HS-5 (cell line): ENCODE measurements at places on chromosomes 11 and 22.

DNA sequence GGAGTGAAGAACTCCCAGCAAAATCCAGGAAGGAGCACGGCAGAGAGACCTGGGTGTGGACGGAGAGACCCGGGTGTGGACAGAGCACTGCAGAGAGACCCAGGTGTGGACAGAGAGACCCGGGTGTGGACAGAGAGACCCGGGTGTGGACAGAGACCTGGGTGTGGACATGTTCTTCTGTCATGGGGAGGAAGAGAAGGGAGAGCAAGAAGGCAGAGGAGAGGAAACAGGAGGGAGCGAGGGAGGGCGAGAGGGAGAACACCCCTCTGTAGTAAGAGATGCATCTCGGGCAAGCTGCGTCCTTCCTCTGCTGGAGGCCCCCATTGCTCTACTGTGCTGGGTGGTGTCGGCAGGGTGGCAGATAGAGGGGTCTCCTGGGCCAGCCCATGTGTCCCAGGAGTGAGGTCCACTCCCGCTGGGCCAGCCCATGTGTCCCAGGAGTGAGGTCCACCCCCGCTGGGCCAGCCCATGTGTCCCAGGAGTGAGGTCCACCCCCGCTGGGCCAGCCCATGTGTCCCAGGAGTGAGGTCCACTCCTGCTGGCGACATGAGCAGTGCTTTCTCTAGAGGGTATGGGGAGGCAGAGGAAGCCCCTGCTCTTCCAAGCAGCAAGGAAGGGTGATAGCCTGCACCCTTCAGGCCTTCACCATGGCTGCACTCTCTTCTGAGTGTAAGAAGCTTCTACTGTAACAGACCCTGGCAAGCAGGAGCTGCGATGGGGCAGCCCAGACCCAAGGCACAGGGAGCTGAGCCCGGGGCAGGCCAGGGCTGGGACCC, 934.2 kb downstream of the BRD1 start:
- DNase-seq = no peak

DNA sequence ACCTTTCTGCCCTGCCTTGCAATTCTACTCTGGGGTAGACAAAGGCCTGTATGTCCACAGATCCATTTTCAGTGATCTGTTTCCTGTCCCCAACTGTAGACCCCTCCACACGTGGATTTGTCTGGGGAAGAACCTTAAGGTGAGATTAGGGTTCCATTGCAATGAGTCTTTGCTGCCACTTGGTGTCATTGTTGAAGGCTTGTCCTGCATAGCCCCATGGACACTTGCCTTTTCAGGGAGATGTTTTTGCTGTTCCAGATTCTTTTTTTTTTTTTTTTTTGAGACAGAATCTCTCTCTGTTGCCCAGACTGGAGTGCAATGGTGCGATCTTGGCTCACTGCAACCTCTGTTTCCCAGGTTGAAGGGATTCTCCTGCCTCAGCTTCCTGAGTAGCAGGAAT, 21.8 kb downstream of the SERPING1 start:
- no peak for DNase-seq

DNA sequence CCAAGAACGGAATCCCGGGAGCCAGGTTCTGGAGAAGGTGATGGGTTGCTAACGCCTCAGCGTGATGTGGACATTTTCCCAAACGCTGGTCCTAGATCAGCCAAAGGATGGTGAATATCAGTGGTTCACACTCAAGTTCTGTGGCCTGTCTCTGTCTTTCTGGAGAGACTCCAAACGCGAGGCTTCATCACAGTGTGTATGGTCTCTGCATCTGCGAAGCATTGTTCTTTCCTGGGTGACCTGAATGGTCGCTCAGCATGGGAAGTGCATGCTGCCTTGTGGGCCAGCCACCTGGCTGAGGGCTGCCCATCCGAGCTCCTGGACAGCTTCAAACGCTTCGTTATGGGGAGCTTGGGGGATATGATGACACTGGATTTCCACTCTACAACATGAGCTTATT, 810.0 kb downstream of the TBC1D22A start:
- DNase-seq = no peak

DNA sequence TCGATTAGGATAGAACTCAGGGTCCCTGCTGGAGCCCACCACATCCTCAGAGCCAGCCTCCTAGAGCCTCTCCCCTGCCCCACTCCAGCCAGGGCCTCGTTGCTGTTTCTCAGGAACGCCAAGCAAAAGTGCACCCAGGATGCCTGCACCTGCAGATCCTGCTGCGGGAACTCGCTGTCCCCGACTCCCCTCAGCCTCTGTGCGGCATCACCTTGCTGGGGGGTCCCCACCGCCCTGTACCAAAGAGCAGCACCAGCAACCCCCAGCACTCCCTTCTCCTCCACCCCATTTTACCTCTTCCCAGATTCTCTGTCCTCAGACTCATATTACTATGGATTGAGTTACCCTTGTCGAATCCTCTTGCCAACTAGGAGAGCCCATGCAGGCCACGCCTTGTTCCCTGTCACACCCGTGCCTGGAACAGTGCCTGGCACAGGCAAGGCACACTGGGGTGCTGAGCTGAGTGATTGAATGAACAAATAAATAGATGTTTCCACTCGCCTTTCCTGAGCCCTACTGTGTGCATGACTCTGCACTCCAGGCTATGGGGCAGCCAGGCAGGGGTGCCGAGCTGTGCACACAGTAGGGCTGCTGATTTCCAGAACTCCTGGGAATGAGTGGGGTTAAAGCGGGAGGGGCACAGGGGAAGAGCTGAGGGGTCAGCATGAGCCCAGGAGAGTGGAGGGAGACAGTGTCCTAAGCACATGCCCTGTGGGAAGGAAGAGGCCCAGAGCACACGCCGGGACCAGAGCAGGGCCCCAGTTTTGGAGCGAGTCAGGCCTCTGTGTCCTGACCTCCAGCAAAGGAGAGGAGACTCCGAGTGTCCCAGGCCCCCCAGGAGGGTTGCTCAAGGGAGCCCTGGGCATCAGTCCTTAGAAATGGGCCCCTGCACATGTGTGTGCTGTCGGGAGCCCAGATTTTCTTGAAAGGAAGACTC, 44.3 kb downstream of the LINC01488 start:
- no peak for DNase-seq

DNA sequence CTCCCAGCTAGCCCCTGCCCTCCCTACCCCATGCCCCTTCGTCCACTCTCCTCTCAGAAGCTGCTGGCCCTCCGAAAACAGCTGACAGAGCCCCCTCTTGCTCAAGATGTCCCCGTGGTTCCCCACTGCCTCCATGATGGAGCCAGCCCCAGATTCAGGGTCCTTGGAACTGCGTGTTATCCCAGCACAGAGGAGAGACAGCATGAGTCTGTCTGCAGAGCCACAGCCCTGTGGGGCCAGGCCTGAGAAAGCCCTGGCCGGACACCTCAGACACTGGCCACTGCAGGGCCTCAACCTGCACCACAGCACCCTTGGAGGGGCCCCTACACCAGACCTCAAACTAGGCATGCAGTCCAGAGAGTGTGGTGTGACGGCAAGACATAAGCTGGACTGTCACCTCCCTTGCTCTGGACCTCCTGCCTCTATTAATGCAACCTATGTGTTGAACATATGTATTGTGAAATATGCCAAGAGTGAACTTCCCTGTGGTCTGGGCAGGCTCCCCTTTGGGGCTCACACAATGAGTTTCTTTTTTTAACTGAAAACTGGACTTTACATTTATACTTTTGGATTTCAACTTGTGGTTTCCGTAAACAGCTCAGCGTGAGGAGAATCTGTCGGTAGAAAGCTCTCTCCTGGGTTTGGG, 9.6 kb downstream of the PNPLA5 start:
- DNase-seq = no peak

- peak; percentile 99 for DNase-seq
These were observed 33.2 kb upstream of the CCDC89 start for GRCh38 chr11:85718991-85719807.

- no peak for DNase-seq
These were observed 39.9 kb upstream of the GGTLC2 start for GRCh38 chr22:22604326-22605073.

DNA sequence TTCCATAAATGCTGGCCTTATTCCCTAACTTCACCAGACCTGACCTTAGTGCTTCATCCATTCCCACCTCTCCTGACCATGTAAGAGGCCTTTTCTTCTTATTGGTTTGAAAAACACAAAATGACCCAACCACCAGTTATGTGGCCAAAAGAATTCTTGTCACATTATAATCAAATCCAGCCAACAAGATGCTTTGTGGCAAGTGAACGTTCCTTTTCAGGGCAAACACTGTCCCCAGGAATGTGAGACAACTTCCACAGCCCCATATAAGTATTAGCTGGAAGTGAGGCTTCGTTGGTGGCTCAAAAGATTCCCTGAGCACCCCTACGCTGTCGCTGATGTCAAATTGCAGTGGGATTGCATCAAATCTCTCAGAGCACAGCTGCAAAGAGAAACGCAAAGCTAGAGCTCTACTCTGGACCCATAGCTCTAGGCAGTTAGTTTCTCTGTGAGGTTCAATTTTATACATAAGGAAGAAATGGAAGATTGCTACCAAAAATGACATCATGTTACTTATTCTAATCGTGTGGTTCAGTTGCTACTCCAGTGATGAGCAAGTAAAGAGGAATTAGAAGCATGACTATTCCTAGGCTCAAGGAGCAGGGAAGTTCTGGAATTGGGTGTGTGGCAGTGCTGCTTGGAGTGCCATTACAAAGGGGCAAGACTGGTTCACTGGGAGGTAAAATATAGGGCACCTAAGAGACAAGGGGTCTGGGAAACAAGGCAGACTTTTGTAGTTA, 26.1 kb downstream of the GLYATL1 start:
- peak; percentile 24 for DNase-seq

- DNase-seq = no peak
These were observed 91.2 kb downstream of the ARHGAP42 start for GRCh38 chr11:100778166-100778785.

DNA sequence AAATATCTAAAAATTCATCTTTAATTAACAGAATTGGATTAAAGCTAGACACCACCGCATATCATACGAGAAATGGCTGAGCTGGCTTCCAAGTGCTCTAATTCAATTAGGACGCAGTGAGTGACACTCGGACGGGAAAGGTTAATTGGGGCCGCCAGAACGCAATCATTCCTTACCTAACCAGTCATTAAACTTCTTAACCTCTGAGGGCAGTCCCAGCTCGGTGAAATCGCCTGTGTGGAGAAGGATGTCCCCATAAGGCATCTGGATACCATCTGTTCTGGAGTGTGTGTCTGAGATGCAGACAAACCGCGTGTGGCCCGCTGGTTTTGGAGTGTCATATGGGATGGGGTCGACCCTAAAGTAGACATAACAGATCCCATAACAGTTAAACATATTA, 50.3 kb downstream of the MPPED2 start:
- DNase-seq = no peak

DNA sequence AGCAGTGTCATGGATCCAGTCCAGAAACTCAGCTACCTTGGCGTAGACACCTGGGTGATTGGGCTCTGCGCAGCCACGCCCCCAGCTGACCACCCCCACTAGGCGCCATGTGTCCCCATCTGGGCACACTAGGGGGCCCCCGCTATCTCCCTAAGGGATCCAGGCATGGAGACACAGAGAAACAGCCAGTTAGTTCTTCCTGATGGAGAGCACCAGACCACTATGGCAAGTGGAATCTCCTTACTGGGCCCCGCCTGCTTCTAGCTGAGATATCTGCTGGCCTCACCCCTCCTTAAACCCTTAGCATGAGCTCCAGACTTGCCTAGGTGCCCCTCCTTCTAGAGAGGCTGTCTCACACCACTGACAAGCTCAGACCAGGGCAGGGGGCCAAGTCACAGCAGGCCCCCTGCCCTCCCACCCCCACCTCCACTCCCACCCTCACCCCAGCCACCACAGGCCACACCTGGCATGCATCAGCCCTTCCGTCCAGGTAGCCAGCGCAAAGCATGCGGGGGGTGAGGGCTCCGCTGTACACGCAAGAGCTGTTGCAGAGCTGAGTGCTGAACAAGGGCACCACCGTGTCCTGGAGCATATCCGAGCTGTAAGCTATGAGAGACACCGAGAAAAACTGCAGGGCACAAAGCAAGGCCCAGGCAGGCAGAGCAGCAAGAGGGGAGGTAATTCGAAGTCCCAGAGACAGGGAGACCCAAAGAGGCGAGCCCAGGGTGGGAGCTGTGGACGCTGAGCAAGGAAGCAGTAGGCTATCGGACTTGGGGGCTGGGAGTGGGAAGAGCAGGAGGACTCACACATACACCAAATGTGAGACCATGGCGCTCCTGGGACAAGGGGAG, 16.1 kb downstream of the TMPRSS5 start:
- no peak for DNase-seq

DNA sequence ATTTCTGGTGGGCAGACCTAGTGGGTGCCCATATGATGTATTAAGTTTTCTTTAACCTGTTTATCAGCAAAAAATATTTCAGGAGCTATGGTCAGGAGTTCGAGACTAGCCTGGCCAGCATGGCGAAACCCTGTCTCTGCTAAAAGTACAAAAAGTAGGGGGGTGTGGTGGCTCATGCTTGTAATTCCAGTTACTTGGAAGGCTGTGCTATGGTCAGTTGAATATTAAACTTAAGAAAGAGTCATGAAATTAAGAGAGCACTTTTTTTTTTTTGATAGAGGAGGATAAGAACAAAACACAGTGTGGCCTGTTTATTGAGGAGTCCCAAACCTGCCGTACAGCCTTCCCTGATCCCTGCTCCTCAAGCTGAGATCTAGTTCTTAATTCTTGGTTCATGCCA, 29.8 kb downstream of the OR6Q1 start:
- DNase-seq = no peak

- no peak for DNase-seq
These were observed 304.2 kb downstream of the DYNC2H1 start for GRCh38 chr11:103413266-103413888.

GRCh38 chr22:19960491-19961200, 19.0 kb upstream of the TXNRD2 start:
- no peak for DNase-seq
